ENCODE measurements at places on chromosomes 7 and 10. TPM values are rescaled to one million over a fixed set of nuclear protein-coding genes. Genes with fewer than 3 reads are reported as not detected.

Gene SNCG
- 23.8 TPM for total RNA-seq

Gene MOSPD3
- 4.1 TPM for total RNA-seq

Gene HECW1
- total RNA-seq: 3.1 TPM

Gene SLC13A1
- not detected for total RNA-seq

Gene FAM131B
- total RNA-seq: 1.00 TPM

Gene RBM17
- 38.4 TPM for total RNA-seq

Gene WDR86
- 3.1 TPM for total RNA-seq

Measured in smooth muscle cell of bladder (primary cell).